Suprapubic skin (tissue), 4 donors: ENCODE measurements at places on chromosomes 13 and 19. TPM values are rescaled to one million over a fixed set of nuclear protein-coding genes. Genes with fewer than 3 reads are reported as not detected.
A peak's percentile ranks its signal among the peaks of the same experiment; 100 is the strongest.

GRCh38 chr19:35116072-35116801 is 614 bp downstream of the FXYD3 start:
- peaks cover 1% of the 10 kb centered on the region for H3K36me3 ChIP-seq
- peak overlapping the region; percentile 57 for H3K4me3 ChIP-seq
- H3K4me1 ChIP-seq, result peaks cover 59% of the 10 kb centered on the region
- peak overlapping the region; percentile 88 for H3K27ac ChIP-seq

DNA sequence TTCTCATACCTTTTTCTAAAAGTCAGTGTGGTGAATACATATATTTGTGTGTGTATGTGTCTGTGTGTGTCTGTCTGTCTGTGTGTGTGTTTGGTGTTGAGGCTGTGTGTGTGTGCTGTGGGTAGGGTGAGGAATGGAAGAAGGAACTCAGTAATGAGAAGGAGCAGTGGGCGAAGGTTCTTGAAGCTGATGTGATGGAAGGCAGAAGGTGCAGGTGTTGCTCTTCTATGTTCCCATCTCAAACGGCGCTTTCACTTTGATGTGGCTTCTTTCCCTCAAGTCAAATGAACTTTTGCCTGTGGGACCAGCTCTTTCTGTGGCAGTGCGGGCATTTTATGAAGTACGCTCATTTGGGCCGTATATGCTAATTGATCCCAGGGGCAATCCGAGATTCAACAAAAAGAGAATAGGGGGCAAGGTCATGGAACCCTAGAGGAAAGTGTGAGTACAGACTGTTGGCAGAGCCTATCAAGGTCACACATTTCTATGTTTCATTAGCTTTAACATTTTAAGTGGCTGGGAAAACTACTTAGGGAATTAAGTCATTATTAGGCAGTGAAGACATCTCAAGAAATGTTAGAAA is 15.2 kb downstream of the BIVM start:
- no peaks in the 10 kb centered on the region for H3K4me1 ChIP-seq
- no peaks in the 10 kb centered on the region for H3K27me3 ChIP-seq
- peaks cover 21% of the 10 kb centered on the region for H3K36me3 ChIP-seq
- H3K4me3 ChIP-seq, result no peak overlapping the region

DNA sequence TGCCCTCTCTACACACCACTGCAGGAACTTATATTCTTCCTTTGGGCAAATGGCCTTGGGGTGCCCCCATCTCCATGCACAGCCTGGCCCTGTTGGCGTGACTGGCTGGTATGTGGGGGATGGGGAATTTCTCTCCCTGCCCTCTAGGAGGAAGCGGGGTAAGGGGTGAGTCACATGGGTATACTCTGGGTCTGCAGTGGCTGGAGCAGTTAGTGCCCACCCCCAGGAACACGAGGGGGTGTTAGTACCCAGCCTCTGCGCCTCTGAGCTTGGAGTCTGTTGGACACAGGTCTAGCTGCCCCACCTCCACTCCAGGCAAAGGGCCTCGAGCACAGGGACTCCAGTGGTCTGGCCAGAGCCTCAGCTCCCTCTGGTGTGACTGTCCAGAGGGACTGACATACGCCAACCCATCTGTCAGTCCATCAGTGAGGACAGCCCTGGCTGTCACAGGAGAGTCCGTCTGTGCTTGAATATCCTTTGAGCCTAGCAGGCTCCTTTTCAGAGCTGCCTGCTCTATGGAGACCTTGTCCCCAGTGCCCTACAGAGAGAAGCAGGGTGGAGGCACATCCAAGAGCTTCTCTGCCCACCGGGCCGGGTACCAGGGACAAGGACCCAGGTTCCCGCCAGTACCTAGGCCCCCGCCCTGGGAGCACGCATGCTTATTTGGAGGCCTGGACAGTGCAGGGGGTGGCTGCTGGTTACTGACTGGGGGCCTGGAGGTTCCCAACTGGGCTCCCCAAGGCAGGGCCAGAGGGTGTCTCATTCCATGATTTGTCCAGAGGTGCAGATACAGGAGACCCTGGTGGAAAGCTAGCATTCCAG is 66.6 kb downstream of the CHST8 start:
- H3K27me3 ChIP-seq, result peaks cover 49% of the 10 kb centered on the region
- H3K27ac ChIP-seq, result no peak overlapping the region
- DNase-seq, result peak; percentile 76
- H3K36me3 ChIP-seq, result no peaks in the 10 kb centered on the region
- no peak overlapping the region for H3K4me3 ChIP-seq

- DNase-seq, result no peak
- H3K27me3 ChIP-seq, result no peaks in the 10 kb centered on the region
- peaks cover 2% of the 10 kb centered on the region for H3K4me1 ChIP-seq
- no peaks in the 10 kb centered on the region for H3K36me3 ChIP-seq
These were observed 13.1 kb upstream of the NOTCH3 start for GRCh38 chr19:15213715-15214381.

- no peaks in the 10 kb centered on the region for H3K36me3 ChIP-seq
- no peaks in the 10 kb centered on the region for H3K27me3 ChIP-seq
- H3K27ac ChIP-seq, result no peak overlapping the region
- no peaks in the 10 kb centered on the region for H3K4me1 ChIP-seq
These were observed 864.1 kb downstream of the DIAPH3 start for GRCh38 chr13:59299584-59299983.

- no peak for DNase-seq
- no peaks in the 10 kb centered on the region for H3K27me3 ChIP-seq
- no peaks in the 10 kb centered on the region for H3K36me3 ChIP-seq
- no peak overlapping the region for H3K4me3 ChIP-seq
- no peaks in the 10 kb centered on the region for H3K4me1 ChIP-seq
These were observed 511.9 kb upstream of the HTR2A start for GRCh38 chr13:47408546-47409319.

DNA sequence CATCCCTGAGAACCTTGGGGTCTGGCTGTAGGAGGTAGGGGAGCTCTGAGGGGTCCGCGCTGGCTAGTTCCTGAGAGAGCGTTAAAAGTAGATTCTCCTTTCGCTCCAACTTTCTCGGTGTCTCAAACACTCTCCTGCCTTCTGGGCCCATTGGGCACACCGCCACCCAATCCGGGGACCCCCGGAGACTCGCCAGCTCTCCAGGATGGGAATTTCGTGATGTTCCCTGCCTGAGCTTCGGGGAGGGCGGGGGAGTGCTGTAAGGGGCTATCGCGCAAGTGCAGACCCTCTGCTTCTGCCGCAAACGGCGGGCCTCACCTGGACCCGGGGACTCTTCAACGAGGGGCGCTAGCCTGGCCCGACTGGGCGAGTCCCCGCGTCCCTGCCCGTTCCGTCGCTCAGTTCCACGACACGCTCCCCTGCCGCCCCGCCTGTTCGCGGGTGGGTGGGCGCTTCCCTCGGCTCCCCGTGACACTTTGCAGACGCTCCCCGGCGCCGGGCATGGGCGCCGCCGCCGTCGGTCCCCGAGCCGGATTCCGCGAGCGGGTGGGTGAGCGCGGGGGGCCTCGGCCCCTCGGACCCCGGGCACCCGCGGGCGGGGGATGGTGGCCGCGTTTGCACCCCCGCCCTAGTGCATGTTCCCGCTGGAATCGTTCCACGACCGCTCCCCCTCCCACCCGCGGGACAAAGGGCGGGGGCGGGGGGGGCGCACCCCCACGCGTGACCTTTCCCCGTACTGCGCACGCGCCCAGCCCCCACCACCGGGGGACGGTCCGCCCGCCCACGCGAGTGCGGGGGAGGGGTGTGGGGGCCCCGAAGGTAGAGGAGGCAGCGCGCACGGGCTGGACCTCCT is at the start of gene CCDC106:
Gene CCDC106 (plus strand): TSS at position 481 of the 853 bp plus-strand sequence. CDS start 835 bp downstream, outside the sequence.
- H3K4me3 ChIP-seq, result peak within 1 kb of the TSS; percentile 90
- H3K27me3 ChIP-seq, result no peaks in the 10 kb centered on the region
- peak within 1 kb of the TSS; percentile 82 for H3K27ac ChIP-seq
- H3K4me1 ChIP-seq, result peaks cover 49% of the 10 kb centered on the region
- H3K36me3 ChIP-seq, result peaks cover 13% of the 10 kb centered on the region

- no peak for DNase-seq
- no peaks in the 10 kb centered on the region for H3K27me3 ChIP-seq
- H3K36me3 ChIP-seq, result no peaks in the 10 kb centered on the region
These were observed 94.0 kb upstream of the PEG3 start for GRCh38 chr19:56934438-56935090.

DNA sequence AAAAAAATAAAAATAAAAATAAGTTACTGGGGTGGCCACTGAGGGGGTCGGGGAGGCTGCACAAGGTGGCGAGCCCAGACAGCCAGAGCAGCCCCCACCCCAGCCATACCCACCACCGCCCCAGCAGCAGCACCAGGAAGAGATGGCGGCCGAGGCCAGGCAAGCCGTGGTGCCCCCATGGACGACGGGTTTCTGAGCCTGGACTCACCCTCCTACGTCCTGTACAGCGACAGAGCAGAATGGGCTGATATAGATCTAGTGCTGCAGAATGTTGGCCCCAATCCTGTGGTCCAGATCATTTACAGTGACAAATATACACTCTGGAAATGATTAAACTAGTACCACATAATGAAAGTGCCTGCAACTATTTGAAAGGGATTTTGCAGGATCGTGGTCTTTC is 71.6 kb upstream of the ZDHHC20 start:
- H3K4me3 ChIP-seq, result no peak overlapping the region
- no peaks in the 10 kb centered on the region for H3K27me3 ChIP-seq
- DNase-seq, result no peak
- no peaks in the 10 kb centered on the region for H3K4me1 ChIP-seq
- peaks cover 16% of the 10 kb centered on the region for H3K36me3 ChIP-seq

DNA sequence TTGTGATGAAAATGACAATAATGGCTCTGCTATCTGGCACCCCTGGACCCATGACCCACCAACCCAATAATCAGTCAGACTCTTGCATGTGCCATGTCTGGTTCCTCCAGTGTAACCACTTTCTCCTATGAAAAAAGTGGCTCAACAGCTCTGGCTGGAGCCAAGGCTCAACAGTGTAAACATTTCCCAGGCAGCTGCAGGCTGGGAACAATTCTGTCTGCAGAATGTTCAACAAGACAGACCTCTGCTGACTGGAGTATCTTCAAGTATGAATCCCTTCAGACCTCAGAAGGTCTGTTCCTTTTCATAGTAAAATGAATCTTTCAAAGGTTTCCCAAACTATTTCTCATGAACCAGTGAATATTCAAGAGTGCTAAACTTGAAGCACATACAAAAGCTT is 410.1 kb upstream of the HTR2A start:
- no peak overlapping the region for H3K4me3 ChIP-seq
- no peak for DNase-seq
- H3K36me3 ChIP-seq, result no peaks in the 10 kb centered on the region

MRPL34 gene
- 42.7 TPM for total RNA-seq

CDX2 gene
- not detected for total RNA-seq

RFXANK gene
- 47.6 TPM for total RNA-seq

STARD13 gene
- 31.4 TPM for total RNA-seq
